ENCODE measurements at places on chromosomes 5 and 9.
A peak's percentile ranks its signal among the peaks of the same experiment; 100 is the strongest.

- no peak for DNase-seq
Measured at GRCh38 chr9:123360161-123361085, 4.4 kb downstream of the CRB2 start.

- no peak for DNase-seq
Measured at GRCh38 chr9:13576101-13576500, 296.6 kb upstream of the MPDZ start.

DNA sequence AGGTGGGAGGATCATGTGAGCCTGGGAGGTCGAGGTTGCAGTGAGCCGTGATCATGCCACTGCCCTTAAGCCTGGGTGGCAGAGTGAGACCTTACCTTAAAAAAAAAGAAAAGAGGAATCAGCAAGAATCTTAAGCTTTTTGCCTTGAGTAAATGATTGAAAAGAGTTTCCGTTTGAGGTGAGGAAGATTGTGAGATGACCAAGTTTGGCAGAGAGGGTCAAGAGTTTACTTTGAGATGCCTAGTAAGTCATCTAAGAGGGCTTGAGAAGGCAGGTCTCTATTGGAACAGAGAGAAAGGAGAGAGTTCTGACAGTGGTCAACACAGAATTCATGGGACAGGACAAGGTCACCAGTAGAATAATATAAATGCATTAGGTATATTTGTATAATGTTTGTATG, 572.1 kb downstream of the TLE4 start:
- no peak for DNase-seq

DNA sequence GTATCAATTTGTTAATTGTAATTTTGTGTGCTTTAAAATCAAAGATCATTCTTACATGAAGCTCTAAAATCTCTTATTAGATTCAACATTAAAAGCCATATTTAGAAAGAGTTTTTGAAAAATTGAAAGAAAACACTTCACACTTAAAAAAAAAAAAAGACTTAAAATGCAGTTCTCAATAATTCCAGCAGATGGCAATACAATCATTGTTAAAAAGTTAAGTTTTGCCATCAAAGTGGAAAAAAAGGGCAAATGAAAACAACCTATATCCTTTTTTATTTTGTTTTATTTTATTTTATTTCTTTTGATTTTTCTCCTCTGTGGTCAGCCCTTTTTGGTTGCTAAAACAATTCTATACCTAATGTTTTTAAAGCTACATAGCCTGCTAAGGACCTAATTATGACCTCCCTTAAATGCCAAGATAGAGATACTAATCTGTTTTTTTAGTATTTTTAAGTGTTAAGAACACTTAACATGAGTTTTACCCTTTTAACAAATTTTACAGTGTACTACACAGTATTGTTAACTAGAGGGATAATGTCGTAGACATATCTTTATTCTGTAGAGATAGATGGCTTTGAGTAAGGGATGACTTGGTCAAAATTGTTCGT, 154.2 kb upstream of the DAB2 start:
- no peak for DNase-seq

GRCh38 chr5:55994495-55994997, at the start of gene IL6ST:
Gene IL6ST (minus strand): TSS chr5:55994963. CDS start chr5:55976278, 18,685 bp downstream.
- no peak for DNase-seq

GRCh38 chr5:178671602-178672144, 44.8 kb upstream of the CLK4 start:
- DNase-seq, result no peak

- DNase-seq, result no peak
Measured at GRCh38 chr9:127844821-127845359, 9.6 kb downstream of the ENG start.

GRCh38 chr5:96187309-96188027, 225.8 kb upstream of the ELL2 start:
- DNase-seq, result no peak

DNA sequence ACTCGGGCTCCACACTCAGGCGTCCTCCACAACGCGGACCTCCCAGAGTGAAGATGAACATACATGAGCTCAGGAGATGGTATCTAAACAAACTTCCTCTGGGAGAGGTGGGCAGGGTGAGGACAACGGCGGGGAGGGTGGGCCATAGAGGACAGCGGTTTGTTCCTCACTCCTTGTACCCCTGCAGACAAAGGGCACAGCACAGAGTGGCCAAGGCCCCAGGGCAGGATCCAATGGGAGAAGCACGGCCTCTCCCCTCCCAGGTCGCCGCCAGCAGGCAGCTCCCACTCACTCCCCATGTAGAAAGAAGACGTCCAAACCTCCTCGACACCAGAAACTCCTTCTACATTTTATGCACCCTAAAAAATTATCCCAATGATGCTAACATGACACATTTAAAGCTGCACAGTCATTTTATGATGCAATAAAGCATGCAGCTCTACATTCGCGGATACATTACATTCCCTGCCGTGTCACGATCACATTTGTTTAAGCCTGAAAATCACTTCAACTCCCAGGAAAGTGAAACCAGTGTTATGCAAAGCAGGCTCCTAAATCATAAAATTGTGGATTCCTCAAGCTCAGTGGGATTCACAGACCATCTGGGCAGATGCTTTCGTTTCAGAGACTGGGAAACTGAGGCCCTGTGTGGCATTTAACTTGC, 87.5 kb upstream of the SARDH start:
- DNase-seq, result no peak

DNA sequence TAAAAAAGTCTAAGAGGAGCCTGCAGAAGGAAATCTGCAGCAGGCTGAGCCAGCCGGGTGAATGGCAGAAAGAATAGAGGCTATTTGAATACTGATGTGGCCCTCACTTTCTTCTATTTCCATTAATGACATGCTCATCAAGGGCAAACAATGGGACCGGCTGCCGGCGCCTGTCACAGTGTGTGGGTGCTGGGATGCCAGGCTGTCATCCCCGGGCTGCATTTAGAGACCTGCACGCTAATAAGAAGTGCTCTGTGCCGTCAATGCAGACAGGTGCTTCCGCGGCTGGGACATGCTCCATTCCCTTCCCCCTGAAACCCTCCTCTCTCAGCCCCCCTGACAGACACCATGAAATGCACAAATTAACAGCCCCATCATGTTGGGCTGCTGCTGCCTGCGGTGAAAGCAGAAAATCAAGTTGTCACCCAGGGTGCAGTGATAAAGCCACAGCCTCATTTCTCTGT, 217.7 kb upstream of the TBCA start:
- DNase-seq, result no peak

GRCh38 chr5:96149546-96149945, 187.9 kb upstream of the ELL2 start:
- no peak for DNase-seq

DNA sequence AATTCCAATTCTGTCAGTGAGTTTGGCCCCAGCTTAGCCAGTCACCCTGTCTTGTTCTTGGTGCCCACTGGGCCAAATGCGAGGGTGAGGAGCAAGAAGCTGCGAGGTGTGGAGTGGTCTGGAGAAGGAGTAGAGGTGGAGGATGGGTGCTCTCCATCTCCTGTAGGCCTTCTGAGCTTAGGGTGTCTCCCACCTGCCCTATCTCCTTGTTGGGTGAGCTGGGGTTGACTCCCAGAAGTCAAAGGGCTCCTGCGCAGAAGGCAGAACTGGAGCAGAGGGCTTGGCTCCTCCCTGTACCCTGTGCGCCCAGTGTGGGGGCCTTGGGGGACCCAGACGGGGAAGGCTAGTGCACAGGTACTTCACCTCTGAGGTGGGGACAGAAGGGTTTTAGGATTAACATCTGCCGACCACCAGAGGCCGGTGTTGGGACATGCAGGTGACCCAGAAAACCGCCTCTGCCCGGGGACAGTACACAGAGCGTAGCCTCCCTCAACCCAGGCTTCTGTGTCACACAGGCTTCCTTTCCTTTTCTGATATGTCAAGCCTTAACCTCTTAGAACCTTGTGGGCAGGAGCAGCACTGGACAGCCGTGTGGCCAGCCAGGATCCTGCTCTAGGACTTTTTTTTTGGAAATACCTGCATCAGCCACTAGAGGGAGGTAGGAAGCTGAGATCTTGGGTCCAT, 16.9 kb downstream of the IL5 start:
- peak; percentile 29 for DNase-seq

- no peak for DNase-seq
Measured at GRCh38 chr5:109838157-109838556, 148.4 kb downstream of the MAN2A1 start.

DNA sequence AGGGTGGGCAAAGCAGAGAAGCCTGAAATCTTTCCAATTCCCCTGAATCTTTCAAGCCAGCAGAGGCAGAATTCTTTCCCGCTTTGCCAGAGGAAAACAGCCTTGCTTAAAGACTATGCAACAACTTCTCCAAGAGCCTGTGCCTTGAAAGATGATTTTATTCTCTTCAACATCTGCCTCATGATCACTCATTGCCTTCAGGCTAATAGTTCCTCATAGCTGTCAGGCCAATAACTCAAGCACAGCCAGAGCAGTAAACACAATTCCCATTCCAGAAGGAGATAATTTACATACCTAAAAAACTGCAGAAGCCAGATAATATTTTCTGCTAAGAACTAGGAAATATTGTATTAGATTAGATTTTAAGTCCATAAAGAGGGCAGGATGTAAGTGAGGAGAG, 92.3 kb upstream of the PUM3 start:
- no peak for DNase-seq

- DNase-seq, result no peak
Measured at GRCh38 chr5:126066836-126067235, 356.4 kb upstream of the GRAMD2B start.

GRCh38 chr9:15999422-16000339, 446.8 kb downstream of the CCDC171 start:
- DNase-seq, result peak; percentile 39

- no peak for DNase-seq
Measured at GRCh38 chr5:177403102-177403791, 2.8 kb upstream of the PFN3 start.

- DNase-seq, result no peak
Measured at GRCh38 chr5:149403923-149404745, 25.0 kb upstream of the IL17B start.

- no peak for DNase-seq
Measured at GRCh38 chr5:123134653-123135181, 45.7 kb downstream of the PRDM6 start.

DNA sequence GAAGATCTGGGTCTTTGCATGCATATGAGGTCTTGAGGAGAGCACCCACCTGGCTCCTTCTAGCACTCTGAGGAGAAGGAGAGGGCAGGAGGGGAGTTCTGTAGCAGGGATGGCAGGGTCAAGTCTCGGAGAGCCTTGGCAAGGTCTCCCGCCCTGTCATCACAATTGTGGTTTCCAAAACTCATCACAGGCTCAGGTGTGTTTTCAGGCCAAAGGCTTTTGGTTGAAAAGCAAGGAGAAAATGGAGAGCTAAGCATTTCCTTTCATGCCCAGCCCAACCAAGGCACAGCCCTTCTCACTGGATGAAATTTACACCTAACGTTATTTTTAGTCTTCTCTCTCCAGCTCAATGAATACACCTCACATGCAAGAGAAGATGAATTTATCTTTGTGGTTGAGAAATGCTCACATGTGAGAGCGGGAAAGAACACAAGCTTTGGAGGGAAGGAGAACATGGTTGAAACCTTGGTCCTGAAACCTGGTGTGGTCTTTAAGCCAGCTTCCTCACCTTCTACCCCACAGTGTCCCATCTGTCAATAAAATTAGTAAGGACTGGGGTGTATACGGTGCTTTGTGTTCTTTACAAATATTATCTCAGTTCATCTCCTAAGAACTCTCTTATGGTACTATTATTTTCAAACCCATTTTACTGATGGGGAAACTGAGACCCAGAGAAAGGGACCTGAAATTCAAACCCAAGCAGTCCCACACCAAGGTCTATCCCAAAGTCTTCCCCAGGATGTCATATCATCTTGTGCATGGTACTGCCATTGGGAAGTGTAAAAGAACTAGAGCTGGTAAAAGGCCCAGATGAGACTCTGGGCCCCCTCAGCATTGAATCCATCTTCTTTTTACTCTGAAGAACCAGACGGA, 47.8 kb upstream of the CPEB4 start:
- no peak for DNase-seq

DNA sequence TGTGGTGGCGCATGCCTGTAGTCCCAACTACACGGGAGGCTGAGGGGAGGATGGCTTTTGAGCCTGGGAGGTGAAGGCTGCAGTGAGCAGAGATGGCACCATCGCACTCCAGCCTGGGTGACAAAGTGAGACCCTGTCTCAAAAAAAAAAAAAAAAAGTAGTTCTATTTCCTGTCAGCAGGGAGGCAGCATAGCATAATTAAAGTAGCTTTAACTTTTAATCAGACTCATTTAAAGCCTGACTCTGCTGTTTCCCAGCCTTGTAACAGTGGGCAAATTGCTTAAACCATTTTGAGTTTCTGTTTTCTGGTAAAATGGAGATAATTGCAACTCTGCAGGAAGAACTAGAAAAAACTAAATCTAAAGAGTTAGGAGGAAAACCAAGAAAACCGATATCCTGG, 31.2 kb downstream of the CNOT6 start:
- DNase-seq, result no peak

DNA sequence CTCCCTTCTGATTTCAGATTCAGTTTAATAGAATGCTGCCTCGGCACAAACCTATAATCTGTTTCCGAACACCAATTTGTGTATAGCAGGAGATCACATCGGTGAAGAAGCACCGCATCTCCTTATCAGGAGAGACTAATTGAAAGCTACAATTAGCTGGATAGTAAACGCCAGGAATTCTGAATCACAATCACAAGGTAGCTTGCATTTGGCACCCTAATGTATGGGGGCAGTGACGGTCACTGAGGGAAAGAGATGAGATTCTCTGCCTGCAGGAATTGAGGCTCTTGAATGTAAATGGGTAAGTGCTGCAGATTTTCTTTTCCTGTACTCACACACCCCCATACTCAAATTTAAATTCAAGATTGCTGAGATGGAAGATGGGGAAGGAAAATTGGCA, 373.6 kb upstream of the ZNF608 start:
- DNase-seq, result no peak

- DNase-seq, result no peak
Measured at GRCh38 chr5:14834584-14835550, 36.7 kb downstream of the ANKH start.

GRCh38 chr5:141369994-141370848, at the start of gene PCDHGB3:
Gene PCDHGB3 (plus strand): TSS chr5:141370242. CDS start chr5:141370395, 153 bp downstream.
- no peak for DNase-seq

DNA sequence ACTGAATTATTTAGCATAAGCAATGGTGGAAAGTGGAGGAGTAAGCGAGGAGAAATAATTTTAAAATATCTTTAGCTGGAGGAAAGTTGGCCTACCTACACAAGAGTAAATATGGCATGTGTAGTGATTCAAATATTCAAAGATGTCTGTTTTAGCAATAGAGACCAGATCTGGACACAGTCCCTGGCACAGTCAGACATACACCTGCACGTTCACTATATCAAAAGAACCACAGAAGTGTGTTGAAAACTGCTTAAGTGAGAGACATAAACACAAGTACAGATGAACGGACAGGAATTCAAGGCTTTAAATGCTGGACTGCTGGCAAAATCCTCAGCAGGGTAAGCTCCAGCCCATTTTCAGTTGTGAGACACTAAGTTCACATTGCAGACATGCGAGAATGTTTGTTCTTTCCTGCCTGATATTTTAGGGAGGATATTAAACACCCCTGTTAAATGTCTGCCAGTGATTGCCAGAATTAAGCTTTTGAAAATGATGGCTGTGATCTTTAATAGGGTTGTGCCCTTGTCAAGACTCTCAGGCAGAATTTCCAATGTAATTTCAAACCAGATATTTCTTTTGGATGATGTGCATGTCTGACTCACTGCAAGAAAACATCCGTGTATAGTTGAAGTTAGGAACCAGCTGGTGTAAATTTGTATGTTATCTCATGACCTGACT, 810.6 kb downstream of the TLE4 start:
- DNase-seq, result no peak

- DNase-seq, result no peak
Measured at GRCh38 chr5:35354751-35355150, 124.5 kb upstream of the PRLR start.

- DNase-seq, result peak; percentile 36
Measured at GRCh38 chr9:70639853-70640814, 225.7 kb upstream of the KLF9 start.
